Fibroblast of gingiva (primary cell): ENCODE measurements at places on chromosomes 2 and 18.

GRCh38 chr18:75072672-75073371, 136.1 kb downstream of the PTGR3 start:
- DNase-seq: no peak

- DNase-seq: no peak
Observed at GRCh38 chr2:19774805-19775176, 127.0 kb downstream of the TTC32 start.

GRCh38 chr2:10136101-10136934, 13.8 kb downstream of the RRM2 start:
- DNase-seq: no peak

DNA sequence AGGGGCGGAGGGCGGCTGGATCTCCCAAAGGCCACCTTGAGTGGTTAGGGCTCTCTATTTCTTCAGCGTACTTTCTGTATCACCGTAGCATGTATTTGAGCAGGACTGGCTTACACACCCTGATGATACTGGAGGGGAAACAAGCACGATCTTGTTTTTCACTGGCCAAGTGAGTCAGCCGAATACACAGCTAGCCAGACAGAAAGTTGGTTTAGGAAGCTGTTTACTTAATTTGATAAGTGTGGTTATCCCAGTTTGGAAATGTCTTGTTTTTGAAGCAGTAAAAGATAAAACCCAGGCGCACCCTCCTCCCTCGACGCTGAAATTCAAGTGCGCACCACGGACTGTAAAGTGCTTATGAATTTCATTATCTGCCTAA, 582 bp downstream of the RIOK3 start:
- peak; percentile 26 for DNase-seq

GRCh38 chr2:44291281-44292248, 16.3 kb downstream of the SLC3A1 start:
- peak; percentile 50 for DNase-seq

- no peak for DNase-seq
Observed at GRCh38 chr18:68428661-68429060, 286.2 kb downstream of the TMX3 start.

GRCh38 chr2:194883711-194884110, 773.3 kb upstream of the SLC39A10 start:
- no peak for DNase-seq

GRCh38 chr2:105334211-105334610, 3.1 kb upstream of the C2orf49 start:
- DNase-seq: no peak

GRCh38 chr2:42957861-42958301, 165.5 kb upstream of the HAAO start:
- DNase-seq: no peak

DNA sequence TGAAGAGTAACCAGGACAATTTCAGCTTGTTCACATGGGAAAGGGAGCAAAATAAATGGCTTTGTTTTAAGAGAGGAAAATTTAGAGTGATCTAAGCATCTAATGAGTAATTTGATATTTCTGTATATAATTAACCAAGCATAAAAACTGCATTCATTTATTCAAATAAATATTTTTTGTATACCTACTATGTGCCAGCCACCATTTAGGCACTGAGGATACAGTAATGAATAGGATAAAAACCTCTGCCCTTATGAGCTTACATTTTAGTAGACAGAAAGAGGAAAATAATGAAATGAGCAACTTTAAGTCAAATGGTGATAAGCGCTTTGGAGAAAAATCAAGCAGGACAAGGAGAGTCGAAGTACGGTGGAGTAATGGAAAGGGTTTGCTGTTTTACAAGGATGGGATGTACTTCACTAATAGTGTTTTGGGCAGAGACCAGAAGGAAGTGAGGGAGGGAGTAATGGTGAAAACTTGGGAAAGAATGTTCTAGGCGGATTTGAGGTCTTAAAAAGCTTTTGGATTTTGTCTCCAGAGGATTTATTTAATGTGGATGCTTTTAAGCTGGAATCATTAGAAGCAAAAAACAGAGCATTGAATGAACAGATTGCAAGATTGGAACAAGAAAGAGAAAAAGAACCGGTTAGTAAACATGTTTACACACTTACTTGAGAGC, 17.4 kb downstream of the NDC80 start:
- no peak for DNase-seq

DNA sequence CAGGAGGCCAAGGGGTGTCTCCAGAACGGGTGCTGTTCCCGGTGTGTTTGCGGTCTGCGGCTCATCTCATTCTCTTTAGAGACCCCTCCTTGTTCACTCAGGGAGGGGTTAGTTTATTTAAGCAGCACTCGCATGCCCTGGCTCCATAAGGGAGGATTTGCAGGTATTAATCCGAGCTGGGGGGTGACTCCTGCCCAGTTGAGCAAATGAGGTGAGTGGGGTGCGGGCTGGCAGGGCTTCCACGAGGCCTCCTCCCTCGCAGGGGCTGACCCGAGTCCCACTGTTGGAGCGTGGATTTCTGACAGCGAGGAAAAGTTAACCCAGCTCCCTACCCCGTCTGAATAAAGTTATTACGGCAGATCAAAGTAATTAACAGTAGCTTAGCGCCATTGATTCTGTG, 371.8 kb upstream of the SALL3 start:
- DNase-seq: no peak

DNA sequence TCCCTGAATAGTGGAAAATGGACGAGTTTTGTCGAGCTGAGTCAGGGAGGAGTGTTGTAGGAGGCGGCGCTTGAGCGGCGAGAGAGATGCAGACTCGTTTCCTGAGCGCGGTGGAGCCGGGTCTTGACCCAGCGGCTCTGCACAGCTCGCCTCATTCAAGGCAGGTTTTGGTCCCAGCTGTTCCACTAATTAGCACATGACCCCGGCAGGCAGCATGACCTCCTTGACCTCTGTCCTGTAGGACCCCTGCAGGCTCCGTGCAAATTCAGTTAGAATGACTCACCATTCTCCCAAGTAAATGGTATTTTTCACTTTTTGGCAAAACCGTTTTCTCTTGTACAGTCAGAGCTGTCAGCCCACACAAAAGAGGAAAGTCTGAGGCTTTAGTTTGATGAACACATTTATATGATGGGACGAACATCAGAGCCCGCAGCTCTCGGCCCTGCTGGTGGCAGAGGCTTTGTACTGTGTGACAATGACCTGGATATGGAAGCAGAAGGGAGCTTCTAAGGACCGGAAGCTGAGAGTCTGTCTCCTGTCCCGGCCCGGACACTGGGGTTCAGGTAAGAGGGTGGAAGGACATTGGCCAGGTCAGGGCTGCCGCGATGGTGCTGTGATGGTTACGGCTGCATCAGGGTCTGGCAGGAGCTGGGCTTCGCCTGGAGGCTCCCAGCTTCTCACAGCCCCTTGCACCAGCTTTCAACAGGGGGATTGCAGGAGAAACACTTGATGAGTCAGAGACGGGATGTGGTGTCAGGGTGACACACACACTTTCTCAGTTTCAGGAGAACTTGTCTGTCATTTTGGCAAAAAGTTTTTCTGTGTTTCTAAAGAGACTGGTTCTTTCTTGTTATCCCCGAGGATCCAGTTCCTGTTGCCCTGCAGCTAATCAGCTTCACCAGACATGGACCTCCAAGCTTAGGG, 29.9 kb upstream of the ALKAL2 start:
- DNase-seq: no peak

DNA sequence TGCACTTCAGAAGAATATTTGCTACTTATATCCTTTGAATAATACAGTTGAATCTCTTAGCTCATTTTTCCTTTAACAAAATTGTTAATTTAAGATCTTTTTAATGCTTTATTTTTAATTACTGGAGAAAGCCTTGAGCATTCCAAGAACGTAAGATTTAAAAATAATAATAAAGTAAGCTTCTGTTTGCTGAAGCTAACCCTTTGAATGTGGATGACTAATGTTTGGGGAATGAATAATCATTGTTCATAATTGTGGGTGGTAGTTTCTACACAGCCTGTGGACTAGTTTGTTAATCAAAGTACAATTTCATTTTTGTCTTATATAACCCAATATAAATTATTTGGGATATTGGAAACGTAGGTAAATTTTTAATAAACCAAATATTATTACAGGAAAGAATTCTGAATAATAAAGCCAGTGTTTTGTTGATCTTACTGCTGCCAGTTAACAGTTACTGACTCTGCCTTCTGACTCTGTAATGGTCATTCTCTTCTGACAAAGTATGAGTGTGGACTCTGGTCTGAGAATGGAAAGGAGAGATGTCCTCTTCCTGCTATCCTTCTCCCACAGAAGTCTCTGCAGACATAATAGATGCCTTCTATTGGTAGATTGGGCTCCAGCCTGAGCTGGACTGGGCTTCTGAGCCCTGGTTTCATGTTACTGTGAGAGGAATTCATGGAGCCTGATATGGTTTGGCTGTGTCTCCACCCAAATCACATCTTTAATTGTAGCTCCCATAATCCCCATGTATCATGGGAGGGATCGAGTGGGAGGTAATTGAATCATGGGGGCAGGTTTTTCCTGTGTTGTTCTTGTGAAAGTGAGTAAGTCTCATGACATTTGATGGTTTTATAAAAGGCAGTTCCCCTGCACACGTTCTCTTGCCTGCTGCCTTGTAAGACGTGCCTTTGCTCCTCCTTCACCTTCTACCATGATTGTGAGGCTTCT, 292.7 kb upstream of the SLC39A10 start:
- DNase-seq: no peak

- no peak for DNase-seq
Observed at GRCh38 chr18:29457316-29457889, 1280.5 kb upstream of the CDH2 start.

DNA sequence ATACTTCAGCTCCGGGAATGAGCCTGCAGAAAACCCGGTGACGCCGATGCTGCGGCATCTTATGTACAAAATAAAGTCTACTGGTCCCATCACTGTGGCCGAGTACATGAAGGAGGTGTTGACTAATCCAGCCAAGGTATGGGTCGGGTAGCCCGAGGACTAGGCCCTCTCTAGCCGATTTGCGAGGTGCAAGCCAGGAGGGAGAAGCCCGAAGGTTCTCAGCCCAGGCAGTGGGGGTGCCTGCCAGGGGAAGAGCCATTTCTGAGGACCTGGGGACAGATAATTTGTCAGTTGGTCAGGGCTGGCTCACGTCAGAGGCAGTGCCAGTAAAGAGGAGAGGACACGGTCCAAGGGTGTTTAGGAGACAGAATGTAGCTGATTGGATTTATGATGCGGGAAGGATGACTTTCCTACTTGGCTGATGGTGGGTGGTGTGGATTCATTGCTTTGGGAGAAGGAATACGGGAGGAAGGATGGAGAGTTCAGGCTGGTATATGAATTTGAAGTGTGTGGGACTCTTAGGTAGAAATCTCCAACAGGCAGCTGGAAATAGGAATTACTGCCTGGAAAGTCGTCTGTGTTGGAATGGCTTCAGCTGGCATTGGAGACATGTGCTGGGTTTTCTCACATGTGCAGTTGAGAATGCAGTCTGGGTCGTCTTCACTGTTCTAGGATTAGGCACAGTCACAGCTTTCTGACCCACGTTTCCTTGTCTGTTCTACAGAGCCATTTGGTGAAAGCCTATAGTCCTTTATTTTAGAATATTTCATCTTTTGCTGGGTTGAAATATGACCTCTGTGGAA, 874 bp downstream of the NDUFAF7 start:
- DNase-seq: peak; percentile 1

DNA sequence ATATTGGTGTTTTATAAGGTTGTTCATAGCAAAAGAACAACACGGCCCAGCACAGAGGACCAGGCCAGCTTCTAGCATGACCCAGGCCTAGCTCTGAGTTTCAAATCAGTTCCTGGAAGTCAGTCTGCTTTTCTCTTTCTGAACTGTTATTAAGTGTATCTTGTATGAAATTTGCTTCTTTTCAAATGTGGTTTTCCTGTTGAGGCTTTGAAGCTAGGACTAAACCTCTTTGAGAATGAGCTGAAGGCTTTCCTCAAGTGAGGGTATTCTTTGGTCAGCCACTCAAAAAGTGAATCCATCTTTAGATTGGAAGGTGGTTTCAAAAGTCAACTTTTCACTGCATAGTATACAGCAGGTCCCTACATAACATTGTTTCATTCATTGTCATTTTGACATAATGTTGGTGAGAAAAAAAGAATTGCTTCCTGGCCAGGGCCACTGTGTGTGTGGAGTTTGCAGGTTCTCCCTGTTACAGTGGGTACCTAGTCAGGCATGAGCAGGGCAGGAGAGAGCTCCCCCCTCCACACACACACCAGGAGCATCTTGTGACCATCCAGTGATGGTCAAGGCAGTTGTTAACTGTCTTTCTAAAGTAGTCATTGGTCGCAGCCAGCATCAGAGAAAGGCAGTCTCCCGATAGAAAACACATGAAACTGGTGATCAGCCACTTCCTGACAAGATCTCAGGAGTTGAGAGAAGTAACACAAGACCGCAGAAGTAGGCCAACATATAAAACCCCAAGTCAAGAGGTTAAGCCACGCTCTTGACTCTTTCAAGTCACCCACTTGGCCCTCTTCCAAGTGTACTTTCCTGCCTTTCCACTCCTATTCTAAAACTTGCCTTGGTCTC, 6.7 kb upstream of the ACAA2 start:
- DNase-seq: no peak
